ENCODE measurements at places on chromosomes 3 and 15.

DNA sequence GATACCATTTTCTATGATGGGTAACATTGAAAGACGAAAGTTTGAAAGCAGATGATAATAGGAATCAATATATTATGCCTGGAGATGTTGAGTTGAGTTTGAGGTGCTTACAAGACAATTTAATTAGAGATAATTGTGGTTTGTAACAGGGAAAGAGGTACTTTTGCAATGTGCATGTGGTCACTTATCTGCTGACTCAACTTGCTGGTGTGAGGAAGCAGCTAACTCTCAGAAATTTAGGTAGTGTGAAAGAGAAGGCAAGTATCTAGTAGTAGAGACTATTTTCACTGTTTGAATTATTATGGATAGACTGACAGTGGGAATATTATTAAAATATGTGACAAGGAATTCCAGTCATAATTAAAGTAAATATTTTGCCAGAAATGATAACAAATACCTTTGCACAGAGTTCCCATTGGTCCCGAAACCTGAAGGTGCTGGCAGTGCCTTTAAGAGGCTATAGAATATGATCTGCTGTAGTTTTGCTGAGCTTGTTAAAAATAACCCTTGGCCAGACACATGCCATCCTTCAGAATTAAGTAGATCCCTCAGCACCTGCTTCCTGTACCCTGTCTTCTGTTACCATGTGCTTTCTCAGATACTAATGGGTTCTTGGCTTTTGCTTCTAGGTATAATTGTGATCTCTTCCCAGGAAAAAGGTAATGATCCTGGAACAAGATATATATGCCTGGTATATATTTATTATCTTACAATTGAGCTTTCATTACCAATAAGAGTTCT lies 315.9 kb downstream of the BCHE start:
- DNase-seq = no peak

DNA sequence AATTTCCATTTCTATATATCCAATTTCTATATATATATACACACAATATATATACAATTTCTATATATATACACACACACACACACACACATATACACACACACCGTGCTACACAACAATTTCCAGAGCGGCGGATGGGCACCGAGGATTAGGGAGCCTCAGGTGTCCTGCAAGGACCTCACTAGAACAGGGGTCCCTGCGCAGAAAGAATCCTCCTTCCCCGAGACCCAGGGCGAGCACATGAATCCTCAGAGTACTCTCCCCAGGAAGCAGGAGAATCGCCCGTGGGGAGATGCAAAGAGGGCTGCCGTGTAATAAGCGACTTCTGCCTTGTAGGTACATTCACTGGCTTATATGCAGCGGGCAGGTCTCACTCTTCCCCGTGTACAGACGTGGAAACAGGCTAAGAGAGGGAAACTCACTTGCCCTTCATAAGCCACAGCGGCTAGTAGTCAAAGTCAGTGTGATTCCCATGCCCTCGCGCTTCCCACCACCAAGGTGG lies 467 bp downstream of the PIF1 start:
- DNase-seq = no peak

DNA sequence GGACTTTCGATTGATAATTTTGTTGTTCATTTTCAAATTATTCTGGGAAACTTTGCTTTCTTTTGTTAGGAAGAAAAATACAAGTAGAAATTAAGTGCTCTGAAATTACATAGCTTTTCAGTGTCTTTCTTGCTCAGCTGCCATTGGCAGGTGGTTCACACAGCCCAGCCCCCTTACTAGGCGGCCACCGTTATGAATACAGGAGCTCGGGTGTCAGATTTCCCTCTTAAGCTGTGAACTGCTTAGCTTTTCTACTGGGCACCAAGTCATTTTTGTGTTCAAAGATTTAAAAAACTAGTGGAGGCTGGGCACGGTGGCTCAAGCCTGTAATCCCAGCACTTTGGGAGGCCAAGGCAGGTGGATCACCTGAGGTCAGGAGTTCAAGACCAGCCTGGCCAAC lies 55.2 kb downstream of the HMG20A start:
- DNase-seq = no peak

GRCh38 chr3:57256844-57257243 lies 29.3 kb downstream of the APPL1 start:
- DNase-seq = no peak

- no peak for DNase-seq
Measured at GRCh38 chr3:173799060-173799816, 401.7 kb downstream of the NLGN1 start.

GRCh38 chr3:21517184-21517583 lies 233.8 kb downstream of the ZNF385D start:
- DNase-seq = no peak

DNA sequence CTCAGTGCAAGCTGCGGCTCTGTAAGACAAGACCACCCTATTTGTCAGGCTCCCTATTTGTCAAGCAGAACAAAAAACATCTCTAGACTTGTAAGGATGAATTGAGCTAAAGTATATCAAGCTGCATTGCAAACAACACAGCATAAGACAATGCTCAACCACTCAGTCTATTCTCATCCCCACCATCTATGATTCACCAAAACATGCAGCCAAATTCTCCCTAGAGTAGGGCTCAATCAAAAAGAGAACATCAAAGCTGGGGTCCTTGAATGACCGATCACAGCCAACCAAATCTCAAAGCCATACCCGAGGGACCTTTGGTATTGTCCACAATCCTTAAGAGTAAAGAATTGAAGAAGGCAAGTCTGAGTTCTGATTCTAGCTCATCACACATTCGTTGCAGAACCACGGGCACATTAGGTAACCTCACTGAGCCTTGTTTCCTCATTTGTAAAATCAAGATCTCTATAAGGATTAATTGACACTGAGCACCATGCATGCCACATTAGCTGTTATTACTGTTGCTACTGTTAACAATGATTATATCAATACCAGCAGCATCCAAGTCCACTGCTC lies 31.2 kb downstream of the RFTN1 start:
- DNase-seq = no peak

DNA sequence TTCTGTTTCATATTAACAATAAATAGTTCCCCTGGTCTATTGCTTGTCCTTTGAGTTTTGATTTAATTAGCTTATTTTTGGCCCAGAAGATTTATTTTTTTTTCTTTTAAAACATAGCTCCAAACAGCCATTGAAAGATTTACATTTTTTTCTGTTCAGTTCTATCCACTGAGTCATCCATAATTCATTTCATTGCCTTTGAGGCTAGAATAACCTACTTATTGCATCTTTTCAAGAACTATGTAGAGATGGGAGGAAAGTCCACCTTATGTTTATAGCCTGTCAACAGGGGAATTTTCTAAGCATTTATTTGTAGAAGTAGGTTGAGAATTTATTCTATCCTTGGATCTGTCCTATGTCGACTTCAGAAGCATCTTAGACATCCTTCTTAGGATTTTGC lies 53.4 kb upstream of the CHD2 start:
- no peak for DNase-seq

DNA sequence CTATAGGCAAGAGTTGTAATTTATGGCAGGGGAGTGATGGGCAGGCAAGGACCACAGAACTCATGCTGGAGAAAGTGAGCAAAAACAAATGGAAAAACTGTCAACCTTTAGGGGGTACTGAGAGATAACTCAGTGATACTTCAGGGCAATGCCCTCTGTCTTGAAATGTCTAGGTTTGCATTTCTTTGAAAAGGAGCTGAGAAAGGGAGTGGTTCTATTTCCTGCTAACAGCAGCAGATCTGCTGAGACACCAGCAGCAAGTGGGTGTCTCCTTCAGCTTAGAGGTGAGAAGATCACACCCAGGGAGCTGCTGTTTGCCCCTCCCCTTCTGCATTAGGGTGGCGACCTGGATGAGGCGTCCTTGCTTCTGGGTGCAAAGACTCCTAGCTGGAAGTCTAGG lies 42.3 kb upstream of the XIRP1 start:
- peak; percentile 38 for DNase-seq

- no peak for DNase-seq
Measured at GRCh38 chr3:41394896-41395295, 195.6 kb downstream of the CTNNB1 start.

DNA sequence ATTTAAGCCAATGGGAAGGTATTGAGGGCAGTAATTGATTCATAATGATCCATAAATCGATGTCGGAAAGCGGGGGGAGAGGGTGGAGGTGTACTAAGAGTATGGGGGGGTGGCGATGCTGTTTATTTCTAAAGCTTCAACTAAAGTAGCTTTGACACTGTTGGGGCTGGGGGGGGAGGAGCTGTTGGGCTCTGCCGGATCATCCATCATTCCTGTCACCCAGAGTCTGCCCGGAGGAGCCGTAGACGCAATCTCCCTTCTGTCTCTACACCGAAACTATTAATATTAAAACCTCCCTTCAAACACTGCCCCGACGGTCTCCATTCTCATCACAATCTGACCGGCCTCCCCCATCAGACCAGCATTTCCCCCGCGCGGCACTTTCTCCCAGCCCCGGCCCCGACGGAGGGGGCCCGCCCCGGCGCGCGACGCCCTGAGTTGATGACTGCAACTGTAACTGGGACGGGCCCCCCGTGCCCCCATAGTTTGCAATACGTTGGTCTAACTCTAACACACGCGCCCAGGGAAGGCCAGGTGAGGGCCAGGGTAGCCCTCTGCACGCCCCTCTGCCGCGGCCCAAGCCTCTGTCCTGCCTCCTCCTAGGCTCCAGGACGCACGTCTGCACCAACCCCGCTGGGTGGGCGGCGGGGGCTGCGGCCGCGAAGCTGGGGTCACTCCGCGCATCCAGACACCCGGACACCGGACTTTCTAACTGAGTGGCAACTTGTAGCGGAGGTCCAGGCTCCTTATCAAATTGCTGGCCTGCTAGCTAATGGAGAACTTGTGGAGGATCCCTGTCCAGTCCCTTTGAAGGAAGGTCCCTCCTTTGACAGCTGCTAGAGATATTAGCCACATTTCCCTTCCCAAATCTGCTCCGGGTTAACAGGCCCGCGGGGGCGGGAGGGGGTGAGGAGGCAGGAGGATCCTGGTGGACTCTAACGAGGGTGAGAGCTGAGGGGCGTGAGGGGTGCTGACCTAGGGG lies 212.0 kb downstream of the MEIS2 start:
- DNase-seq = no peak

DNA sequence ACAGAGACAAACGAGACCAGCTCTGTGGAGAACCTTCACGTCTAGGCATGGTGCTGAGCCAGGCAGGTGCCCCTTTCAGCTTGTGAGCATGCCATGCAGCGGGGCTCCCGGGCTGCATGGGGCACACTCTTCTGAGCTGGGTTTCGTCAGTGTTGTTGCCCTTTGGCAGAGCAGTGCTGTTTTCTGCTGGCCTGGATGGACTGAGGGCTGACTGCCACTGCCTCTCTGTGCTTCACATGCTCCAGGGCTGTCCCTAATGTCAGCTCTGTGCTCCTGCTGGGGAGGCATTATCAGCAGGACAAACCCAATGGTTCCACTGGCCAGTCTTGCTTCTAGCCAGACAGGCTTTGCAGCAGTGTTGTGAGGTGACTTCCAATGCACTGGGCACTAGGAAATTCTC lies 9.5 kb downstream of the GASK1A start:
- DNase-seq = no peak

GRCh38 chr3:19901337-19901736 lies 32.7 kb downstream of the EFHB start:
- no peak for DNase-seq

GRCh38 chr3:111989061-111989678 lies 9.6 kb upstream of the TAGLN3 start:
- DNase-seq = peak; percentile 39

GRCh38 chr15:57510647-57511046 lies 81.1 kb upstream of the MYZAP start:
- no peak for DNase-seq

- no peak for DNase-seq
Measured at GRCh38 chr3:33355611-33356010, 78.4 kb downstream of the FBXL2 start.

DNA sequence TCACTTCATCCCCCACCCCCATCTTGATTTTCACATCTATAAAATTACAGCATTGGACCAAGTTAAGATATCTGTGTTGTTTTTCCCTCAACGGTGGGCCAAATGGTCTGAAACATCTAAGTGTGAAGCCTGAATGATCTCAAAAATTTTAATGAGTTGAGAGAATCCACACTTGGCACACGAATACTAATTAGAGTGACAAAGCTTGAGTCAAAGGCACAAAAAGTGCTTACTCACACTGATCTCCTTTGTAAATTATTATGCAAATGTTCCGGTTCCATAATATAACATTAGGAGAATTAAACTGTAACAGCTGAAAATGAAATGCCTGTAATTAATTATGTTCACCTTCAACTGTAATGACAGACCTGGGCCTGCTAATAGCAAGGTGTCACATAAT lies 33.6 kb downstream of the GPR176 start:
- DNase-seq = no peak

- DNase-seq = no peak
Measured at GRCh38 chr3:124168271-124168670, 176.3 kb upstream of the ROPN1 start.

GRCh38 chr3:71241246-71241901 lies 342.2 kb downstream of the FOXP1 start:
- DNase-seq = no peak

DNA sequence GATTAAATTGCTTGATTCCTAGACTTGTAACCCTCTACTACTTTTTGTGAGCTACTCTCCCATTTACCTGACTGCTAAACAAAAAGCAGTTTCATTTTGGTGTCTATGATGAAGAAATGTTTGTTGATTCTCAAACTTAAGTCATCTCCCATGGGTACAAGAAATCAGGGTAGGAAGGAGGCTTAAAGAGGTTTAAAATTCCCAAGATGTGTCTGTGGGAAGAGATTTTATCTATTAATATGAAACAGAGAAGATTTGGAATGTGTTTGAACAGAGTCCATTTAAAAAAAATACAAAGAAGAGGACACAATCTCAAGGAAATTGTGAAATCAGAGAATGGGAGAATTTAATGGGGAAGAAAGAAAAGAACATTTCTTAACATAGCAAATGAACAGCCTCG lies 14.8 kb downstream of the P3H2 start:
- no peak for DNase-seq

- DNase-seq = no peak
Measured at GRCh38 chr3:64417816-64418215, 192.6 kb upstream of the PRICKLE2 start.

DNA sequence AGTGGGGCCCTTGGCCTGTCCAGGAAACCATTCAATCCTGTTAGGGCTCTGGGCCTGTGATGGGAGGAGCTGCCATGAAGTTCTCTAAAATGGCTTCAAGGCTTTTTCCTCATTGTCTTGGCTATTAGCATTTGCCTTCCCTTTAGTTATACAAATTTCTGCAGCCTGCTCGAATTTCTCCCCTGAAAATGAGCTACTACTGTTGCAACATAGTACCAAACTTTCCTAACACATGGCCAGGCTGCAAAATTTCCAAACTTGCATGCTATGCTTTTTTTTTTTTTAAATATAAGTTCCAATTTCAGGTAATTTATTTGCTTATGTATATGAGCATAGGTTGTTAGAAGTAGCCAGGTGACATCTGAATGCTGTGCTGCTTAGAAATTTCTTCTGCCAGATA lies 560.8 kb upstream of the TBL1XR1 start:
- no peak for DNase-seq

- no peak for DNase-seq
Measured at GRCh38 chr3:186754871-186755270, 28.5 kb upstream of the EIF4A2 start.

- DNase-seq = no peak
Measured at GRCh38 chr15:67805666-67806516, 19.4 kb upstream of the SKOR1 start.

- no peak for DNase-seq
Measured at GRCh38 chr3:141258973-141259372, 27.3 kb downstream of the PXYLP1 start.

- DNase-seq = no peak
Measured at GRCh38 chr3:189680723-189681122, 49.5 kb downstream of the TP63 start.
